Activated naive CD4-positive, alpha-beta T cell treated with anti-CD3 and anti-CD28 coated beads for 36 hours (primary cell): ENCODE measurements at places on chromosomes 3 and 15. TPM values are rescaled to one million over a fixed set of nuclear protein-coding genes. Genes with fewer than 3 reads are reported as not detected.

The FOXB1 gene
- not detected for total RNA-seq

DNA sequence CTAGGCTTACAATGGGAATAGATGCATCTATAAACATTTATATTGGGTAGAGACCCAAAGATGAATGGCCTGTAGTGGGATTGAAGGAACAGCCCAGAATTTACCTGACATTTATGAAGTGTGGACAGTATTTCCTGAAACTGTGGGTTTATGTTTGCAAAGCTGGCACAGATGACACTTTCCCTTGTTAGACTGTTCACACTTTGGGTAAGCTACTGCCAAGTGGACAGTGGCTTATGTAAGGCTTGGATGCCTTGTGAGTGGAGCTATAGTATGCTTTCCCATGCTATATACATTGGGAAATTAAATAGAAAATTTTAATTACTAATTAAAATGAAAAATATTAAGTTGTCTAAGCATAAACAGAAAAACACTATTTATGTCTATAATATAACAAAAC lies 48.5 kb downstream of the STARD9 start:
- DNase-seq, result no peak

GRCh38 chr3:31968369-31968926 lies 12.6 kb downstream of the OSBPL10 start:
- DNase-seq, result no peak

DNA sequence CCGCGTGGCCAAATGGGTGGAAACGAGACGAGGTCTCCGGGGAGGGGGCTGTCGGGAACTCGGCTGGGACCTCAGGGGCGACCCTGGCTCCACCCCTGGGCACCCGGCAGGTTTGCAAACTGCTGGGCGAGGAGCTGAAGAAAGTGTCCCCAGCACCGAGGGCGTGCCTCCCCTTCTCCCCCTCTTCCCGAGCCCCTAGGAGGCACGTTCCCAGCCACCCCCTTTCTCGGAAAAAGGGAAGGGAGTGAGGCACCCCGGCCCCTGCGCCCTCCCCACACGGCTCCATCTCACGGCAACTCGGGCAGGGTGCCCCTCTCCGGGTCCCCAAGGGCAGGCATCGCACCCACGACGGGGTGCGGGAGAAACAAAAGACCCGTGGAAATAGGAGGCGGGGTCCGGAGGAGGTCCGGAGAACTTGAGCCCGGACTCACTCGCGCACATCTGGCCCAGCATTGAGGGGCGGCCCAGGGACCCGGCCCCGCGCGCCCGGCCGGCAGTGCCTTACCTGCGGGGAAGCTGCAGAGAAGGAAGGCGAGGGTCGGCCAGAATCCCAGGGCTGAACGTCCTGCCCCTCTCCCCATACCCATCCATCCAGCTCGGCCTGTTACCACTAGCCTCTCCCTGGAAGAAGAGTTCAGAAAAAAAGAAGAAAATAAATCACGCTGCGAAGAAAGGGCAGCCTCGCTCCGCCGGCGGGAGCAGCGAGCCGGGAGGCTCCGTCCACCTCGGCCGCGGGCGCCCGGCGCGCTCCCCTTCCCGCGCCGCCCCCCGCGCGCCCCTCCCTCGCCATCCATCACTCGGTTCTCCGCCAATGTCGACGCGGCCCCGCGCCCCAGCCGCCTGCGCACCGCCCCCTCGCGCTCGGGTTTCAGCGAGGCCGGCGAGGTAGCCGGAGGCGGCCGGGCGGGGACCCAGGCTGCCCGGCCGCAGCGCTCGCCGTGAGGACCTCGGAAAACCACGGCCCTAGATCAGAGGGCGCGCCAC lies 16.3 kb downstream of the RGMA start:
- no peak for DNase-seq

The SIDT1 gene
- total RNA-seq, result 14.6 TPM

The MEIS2 gene
- not detected for total RNA-seq

- no peak for DNase-seq
These were observed 17.1 kb upstream of the GCNT3 start for GRCh38 chr15:59594493-59594942.

GRCh38 chr3:69658514-69659140 lies 80.6 kb upstream of the MITF start:
- DNase-seq, result no peak

The SMCO1 gene
- total RNA-seq, result not detected

GRCh38 chr3:160394009-160394392 lies 5.0 kb downstream of the IFT80 start:
- DNase-seq, result no peak

GRCh38 chr3:104564045-104564643 lies 802.6 kb upstream of the ALCAM start:
- peak; percentile 84 for DNase-seq

DNA sequence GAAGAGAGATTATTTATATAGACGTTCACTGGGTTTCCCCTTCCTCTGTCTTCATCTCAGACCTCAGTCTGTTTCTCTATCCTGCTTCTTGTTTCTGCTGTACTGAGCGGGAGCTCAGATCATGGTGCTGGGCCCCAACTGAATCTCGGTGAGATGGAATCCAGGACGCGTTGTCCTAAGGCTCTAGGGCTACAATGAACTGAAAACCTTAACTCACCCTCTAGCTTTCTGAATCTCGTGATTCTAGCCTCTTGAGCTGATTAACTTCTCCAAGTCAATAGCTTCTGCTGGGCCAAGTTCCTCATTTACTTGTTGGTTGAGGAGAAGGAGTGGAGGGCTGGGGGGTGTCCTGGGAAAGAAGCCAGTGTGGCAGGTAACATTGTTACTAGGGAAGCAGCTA lies 32.7 kb upstream of the MAP3K13 start:
- no peak for DNase-seq

GRCh38 chr15:43808960-43809678 lies 8.7 kb downstream of the HYPK start:
- DNase-seq, result no peak

DNA sequence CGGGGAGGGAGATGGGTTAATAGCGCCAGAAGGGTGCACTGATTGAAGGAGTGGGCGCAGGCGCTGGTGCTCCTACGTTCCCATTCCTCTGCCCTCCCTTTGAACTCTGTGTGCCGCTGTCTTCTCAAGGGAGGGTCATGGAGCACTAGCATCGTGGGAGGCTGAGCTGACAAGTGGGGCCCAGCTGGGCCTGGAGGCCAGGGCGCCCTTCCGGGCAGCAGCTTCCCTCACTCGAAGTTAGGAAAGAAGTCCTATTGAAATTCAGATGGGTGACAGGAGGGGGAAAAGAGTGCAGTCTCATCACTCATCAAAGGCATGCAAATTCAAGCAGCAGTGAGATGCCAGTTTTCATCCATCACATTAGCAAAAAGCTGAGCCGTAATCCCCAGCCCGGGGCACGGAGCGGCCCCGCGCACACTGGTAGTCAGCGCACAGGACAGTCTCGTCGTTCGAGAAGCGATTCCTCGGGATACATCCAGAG lies 128.2 kb downstream of the LRRK1 start:
- no peak for DNase-seq

GRCh38 chr3:193520738-193521137 lies 34.0 kb downstream of the ATP13A4 start:
- no peak for DNase-seq

- DNase-seq, result no peak
These were observed 88.2 kb downstream of the PLOD2 start for GRCh38 chr3:146072824-146073223.

GRCh38 chr3:107411779-107412178 lies 34.5 kb downstream of the CCDC54 start:
- DNase-seq, result no peak

The NANOGP8 gene
- not detected for total RNA-seq

The CPNE4 gene
- total RNA-seq, result not detected

DNA sequence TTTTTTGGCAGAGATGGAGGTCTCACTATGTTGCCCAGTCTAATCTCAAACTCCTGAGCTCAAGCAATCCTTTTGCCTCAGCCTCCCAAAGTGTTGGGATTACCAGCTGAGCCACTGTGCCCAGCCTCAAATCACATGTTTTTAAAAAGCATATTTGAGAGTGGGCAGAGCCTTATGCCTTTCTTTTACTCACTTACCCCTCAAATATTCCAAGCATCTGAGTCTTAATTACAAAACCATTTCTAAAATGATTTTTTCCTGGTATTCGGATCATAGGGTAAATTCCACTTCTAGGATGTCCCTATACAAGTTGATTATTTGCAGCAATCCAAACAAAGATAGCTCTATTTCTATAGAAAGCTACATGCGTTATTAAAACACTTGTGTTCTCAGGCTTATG lies 106.1 kb downstream of the RFTN1 start:
- DNase-seq, result no peak

GRCh38 chr3:110314512-110315114 lies 757.0 kb upstream of the NECTIN3 start:
- peak; percentile 66 for DNase-seq
